ENCODE measurements at places on chromosomes 3 and 15. TPM values are rescaled to one million over a fixed set of nuclear protein-coding genes. Genes with fewer than 3 reads are reported as not detected.

DNA sequence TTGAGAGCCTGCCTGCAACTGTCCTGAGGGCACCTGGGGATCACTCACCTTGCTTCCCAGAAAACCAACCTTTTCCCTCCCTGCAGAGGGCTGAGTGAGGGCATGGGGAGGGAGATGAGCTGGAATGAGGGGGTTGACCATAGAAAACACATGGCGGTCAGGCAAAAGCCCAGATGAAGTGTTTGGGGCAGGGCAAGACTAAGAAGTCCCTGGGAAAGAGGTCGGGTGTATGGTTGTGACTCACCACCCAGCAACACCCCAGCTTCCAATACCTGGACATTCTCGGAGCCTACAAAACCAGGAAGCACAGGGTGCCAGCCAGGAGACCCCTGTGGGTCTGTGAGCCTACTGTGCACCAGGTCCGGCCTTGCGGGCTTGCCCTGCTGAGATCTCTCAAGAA lies 95.3 kb upstream of the ATP2B2 start:
- no peak for DNase-seq

GRCh38 chr3:38574411-38575278 lies 74.8 kb downstream of the SCN5A start:
- DNase-seq = no peak

- DNase-seq = no peak
These were observed 30.6 kb upstream of the RASA2 start for GRCh38 chr3:141456301-141456625.

- no peak for DNase-seq
These were observed 87.0 kb upstream of the LMOD3 start for GRCh38 chr3:69209413-69209812.

GRCh38 chr15:99157456-99157855 lies 52.6 kb downstream of the SYNM start:
- DNase-seq = no peak

- no peak for DNase-seq
These were observed 241.8 kb upstream of the SLCO3A1 start for GRCh38 chr15:91611561-91612323.

DNA sequence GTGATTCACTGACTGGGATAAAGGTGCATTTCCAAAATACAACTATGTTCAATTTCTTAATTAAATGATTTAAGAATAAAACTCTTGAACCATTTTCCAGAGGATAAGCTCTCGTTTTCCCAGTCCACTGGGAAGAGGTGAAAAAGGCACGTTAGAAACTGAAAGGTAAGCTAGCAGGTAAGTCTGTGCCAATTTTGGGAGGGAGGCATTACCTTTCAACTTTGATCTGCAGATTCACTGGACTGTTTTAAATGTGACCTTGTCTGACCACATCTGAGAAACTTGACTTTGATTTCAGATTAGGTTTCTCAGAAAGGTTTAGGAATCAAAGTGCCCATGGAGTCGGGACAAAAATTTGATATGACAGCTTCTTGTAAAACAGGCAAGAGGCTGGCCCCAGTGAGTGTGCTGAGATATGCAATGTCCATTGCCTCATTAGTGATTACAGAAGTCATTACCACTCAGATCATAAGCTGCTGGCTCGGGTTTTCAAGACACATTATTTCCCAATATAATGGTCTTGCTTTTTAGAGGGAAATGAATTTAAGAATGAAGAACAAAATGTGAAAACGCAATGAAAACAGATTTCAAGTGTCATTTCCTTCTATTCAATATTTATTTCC lies 118.8 kb downstream of the ADAMTS9 start:
- DNase-seq = no peak

DNA sequence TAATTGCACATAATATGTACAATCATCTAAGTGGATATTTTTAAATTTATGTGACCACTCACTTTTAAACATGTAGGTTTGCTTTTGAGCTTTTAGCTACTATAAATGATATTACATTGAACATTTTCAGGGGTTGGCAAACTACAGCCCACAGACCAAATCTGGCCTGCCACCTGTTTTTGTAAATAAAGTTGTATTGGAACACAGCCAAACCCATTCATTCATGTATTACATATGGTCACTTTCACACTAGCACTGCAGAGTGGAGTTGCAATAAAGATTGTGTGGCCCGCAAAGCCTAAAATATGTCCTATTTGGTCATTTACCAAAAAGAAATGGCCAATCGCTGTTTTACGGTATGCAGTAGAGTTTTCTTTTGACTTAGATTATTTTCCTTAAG lies 21.2 kb downstream of the CMTM7 start:
- no peak for DNase-seq

DNA sequence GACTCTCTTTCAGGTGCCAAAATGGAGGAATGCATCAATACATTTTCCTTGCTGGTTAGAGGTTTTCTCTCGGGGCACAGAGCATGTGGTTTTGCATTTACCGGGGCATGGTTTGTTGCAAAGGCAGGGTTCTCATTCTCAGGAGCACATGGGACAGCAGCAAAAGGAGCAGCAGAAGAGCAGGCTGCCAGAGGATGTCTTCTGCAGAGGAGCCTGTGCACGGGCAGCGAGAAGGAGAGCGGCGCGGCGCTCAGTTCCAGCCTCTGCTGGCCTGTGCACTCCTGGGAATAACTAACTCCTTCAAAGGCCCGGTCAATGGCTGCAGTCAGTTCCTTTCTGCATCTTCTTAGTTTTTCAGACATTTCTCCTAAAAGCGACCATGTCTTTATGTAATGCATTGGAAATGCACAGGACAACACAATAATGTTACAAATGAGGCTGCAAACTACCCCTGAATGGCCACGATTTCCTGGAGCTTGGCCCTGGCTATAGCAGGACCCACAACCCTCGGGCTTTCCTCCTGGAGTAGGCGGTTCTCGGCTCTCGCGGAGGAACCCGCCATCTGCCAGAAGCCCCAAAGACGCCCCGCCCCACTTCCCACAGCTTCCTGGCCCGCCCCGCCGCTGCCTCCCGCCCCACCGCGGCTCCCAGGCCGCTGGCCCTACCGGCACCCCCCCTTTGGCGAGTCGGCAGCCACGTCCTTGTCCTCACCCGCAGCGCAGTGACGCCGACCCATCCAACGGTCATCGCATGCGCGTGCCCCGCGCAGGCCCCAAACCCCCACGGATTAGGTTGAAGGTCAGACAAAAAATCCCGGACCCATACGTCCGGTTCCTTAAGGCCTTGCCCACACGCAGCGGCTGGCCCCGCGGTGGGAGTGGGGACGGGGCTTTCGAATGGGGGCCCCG lies at the start of gene C3orf62:
TSS of gene C3orf62 (minus strand) at position 758 of the 908 bp plus-strand sequence. CDS start at position 398, 360 bp downstream.
- peak; percentile 92 for DNase-seq

GRCh38 chr3:169984292-169984691 lies 17.7 kb downstream of the SEC62 start:
- DNase-seq = no peak

DNA sequence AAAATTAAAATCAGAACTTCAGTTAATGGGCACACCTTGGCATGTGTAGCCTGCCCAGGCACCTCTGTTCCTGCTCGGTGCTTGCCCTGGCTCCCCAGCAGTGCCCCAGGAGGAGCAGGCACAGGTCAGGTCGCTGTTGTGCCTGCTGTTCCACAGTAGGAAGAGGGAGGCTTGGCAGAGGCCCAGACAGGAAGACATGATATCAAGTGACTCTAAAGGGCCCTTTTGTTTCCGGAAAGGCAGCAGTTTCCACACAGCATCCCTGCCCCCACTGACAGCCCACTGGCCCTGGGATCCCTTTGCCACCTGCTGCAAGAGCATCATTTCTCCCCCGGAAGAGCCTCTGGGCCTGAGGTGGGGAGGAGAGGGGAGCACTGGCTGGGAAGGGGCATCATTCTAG lies 40.5 kb upstream of the HES1 start:
- DNase-seq = no peak

GRCh38 chr3:18190646-18191045 lies 234.5 kb downstream of the SATB1 start:
- no peak for DNase-seq

- no peak for DNase-seq
These were observed 30.3 kb downstream of the TPRG1 start for GRCh38 chr3:189202106-189202505.

DNA sequence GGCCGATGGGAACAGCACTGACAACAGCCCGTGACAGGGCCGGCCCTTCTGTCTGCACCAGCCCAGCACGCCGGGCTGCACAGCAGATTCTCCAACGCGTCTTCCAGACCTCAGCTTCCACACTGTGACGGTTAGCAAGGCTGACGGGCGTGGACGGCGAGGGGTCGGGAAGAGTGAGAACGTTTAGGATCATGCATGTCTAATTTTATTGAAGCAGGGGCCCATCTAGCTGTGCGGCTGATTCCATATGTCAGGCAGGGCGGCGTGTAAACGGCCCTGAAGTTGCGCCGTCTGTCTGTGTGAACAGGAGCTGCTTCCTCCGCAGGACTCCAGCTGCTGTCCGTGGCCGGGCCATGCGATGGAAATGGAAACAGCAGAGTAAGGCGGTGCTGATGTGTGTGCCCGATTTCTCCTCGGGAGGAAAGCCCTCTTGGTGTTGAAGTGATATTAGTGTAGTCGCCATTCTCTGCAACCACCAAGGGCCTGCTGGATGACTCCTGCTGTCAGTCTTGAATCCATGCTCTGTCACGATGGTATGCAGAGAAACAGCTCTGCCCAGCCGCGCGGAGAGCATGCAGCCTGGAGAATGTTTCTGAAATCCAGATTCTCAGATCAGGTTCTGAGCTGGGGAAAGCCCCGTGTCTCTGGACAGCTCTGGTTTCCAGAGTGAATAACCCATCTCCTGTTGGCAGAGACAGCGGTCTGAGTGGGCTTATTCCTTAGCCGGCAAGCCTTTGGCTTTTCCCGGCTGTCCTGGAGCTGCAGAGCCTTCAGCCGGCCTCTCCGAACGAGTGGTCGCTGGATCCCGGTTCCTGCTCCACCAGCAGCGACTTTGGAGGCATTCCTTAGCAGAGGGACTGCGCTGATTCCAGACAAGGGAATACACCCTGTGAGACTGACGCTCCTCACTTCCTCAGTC lies 158.1 kb upstream of the UBE3A start:
- no peak for DNase-seq

GRCh38 chr3:73768524-73769308 lies 144.0 kb upstream of the PDZRN3 start:
- no peak for DNase-seq

GRCh38 chr3:129016356-129016719 lies 15.2 kb downstream of the EFCC1 start:
- peak; percentile 77 for DNase-seq

- peak; percentile 69 for DNase-seq
These were observed 14.2 kb upstream of the ULK3 start for GRCh38 chr15:74857082-74857655.

DNA sequence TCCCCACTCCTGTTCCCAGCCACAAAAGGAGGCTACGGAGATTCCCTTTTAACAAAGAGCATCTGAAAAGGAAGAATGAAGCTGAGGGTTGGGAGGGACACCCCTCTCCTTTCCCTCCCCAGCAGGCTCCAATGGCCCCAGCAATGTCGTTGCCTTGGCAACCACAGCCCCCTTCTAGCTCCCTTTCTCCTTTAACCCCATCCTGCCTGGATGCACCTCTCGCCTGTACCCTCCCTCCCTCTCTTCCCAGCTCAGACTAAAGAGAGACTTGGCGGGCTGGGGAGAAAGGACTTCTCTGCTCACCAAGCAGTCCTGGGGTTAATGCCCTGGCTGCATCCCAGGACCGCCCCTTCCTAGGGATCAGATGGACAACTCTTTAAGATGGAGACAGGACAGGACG lies 7.1 kb upstream of the RPL29 start:
- no peak for DNase-seq

GRCh38 chr3:8303466-8303865 lies 198.2 kb upstream of the LMCD1 start:
- no peak for DNase-seq

DNA sequence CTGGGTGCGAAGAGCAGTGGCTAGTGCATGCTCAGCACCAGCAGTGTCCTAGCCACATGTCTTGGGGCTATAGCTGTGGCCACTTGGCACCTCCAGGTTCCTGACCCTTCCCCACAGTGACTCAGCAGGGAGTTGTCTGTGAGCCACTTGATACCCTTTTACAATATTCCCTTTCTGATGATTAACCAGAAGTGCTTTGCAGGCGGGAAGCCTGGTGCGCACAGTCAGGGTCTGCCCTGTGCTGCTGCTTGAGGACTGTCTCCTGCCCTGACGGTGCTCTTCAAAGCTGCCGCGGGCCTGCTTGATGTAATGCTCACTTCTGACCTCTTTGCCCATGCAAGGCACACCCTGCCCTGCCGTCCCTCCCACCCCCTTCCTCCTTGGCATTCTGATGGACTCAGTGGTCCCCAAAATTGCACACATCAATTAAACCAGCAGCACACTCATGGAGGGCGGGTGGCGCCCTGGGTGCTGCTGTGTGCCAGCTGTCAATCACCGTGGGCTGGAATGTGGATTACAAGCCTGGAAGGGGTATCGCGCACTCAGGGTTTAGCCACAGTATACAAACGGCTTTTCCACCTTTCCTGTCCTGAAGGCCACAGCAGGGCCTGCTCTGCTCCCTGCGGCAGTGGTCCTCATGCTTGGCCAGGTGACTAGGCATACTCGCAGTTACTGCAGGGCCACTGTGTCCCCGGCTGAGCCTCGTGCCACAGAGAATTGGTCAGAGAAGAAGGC lies 40.9 kb upstream of the PCSK6 start:
- DNase-seq = no peak

- DNase-seq = no peak
These were observed 552.9 kb downstream of the MECOM start for GRCh38 chr3:169110633-169111032.

DNA sequence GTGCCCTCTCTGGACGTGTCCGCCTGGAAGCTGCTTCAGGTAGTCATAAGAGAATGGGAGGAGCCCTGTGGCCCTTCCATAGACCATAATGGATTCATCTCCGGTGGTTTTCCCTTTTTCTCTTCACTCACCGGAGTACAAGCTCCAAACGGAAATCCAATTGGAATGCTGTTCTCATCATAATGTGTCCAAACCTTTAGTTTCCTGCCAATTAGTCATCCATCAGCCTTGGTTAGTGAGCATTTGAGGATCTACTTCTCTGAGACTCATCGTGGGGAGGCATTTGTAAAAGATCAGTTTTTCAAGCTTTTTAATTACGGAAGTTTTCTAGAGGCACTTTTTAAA lies 34.9 kb downstream of the ABHD2 start:
- DNase-seq = no peak

DNA sequence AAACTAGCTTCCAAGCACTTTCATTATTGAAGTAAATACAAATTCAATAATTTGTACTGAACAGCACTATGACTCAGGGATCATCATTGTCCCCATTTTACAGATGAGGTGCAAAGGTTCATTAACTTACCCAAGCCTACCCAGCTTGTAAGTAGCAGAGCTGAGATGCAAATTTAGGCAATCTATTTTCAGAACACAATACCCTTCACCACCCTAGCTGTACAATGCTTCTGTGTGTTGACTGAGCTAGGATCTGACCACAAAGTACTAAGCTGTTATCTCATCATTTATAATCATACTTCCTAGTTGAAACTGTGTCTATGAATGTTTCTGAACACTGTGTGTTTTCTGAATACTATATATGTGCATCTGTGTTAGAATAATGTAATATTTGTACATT lies 3.2 kb upstream of the ILDR1 start:
- DNase-seq = peak; percentile 41

Gene QARS1
- 220 TPM for total RNA-seq

Gene CDHR4
- not detected for total RNA-seq

Gene ADAMTSL3
- total RNA-seq = not detected

Gene DNAJA4
- not detected for total RNA-seq

Gene DUOX1
- not detected for total RNA-seq

Gene UROC1
- total RNA-seq = not detected

Gene CPLX3
- 5.2 TPM for total RNA-seq

Gene FAIM
- 39.2 TPM for total RNA-seq

Gene GOLGA8M
- total RNA-seq = not detected

Gene DTWD1
- total RNA-seq = 20.6 TPM

Gene HRG
- not detected for total RNA-seq

Gene PLSCR2
- total RNA-seq = not detected

Gene ITIH4
- total RNA-seq = 11.1 TPM

Gene TNNC1
- not detected for total RNA-seq

Gene NEK10
- 0.72 TPM for total RNA-seq

All from Karpas-422 (cell line).